ENCODE measurements at places on chromosomes 1 and 21.

DNA sequence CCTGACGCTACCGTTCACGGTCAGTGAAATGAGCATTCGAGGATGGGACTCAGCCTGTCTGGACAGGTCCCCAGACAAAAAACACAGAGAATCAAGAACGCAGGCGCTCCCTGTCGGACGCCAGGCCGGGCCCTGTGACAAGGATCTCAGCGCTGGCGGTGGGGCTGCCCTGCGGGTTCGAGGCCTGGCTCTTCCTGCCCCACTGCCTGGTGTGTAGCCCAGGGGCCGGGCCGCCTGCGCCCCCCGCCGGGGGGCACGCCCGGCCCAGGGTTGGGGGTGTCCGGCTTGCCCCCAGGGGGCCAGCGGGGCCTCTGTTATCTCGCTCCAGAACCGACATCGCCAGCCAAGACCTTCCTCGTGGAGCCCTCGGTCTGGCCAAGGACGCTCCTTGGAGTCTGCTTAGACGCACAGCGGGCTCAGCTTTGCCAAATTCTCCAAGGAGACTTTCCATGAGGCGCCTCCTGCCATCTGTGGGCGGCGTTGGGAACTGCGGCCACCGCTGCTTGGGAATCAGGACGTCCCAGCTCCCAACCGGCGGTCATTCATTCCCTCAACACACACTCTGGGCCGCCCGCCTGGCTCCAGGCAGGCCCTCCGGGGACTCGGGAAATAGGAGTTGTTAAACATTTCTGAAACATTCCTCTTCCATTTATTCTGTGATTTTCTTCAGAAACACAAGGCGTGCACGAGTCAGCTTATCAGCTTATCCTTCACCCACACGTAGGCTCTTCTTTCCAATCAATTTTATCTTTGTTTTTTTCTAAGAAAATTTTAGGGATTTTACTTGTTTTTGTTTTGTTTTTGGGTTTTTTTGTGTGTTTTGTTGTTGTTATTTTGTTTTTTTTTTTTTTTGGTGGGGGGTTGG is 11.3 kb upstream of the RIPK4 start:
- peak; percentile 57 for DNase-seq

DNA sequence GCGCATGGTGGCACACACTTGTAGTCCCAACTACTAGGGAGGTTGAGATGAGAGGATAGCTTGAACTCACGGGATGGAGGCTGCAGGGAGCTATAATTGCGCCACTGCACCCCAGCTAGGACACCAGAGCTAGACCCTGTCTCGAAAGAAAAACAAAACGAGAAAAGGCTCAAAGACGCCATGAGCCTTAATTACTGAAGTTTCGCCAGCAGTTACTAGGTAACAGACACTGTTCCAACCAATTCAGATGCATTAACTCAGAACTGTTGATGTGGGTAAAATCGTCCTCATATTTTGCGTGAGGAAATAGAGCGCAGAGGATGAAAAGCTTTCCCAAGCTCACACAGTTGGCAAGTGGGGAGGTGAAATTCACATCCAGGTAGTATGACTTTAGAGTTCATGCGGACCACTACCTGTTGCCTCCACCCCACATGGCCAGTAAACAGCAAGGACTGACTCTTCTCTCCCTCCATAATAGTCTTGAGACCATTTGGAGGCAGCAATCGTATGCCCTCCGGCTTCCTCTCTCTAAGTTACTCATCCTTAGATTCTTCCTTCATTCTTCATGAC is 40.1 kb downstream of the INAVA start:
- DNase-seq: no peak

GRCh38 chr1:167634435-167634834 is 4.4 kb downstream of the RCSD1 start:
- no peak for DNase-seq

GRCh38 chr1:24385160-24385940 is 28.2 kb downstream of the STPG1 start:
- no peak for DNase-seq

GRCh38 chr1:23533246-23534023 is 2.4 kb upstream of the E2F2 start:
- DNase-seq: peak; percentile 71

GRCh38 chr1:205228093-205228521 is 361 bp downstream of the TMCC2 start:
- peak; percentile 39 for DNase-seq

GRCh38 chr1:7680207-7680954 is 90.7 kb upstream of the VAMP3 start:
- peak; percentile 33 for DNase-seq

DNA sequence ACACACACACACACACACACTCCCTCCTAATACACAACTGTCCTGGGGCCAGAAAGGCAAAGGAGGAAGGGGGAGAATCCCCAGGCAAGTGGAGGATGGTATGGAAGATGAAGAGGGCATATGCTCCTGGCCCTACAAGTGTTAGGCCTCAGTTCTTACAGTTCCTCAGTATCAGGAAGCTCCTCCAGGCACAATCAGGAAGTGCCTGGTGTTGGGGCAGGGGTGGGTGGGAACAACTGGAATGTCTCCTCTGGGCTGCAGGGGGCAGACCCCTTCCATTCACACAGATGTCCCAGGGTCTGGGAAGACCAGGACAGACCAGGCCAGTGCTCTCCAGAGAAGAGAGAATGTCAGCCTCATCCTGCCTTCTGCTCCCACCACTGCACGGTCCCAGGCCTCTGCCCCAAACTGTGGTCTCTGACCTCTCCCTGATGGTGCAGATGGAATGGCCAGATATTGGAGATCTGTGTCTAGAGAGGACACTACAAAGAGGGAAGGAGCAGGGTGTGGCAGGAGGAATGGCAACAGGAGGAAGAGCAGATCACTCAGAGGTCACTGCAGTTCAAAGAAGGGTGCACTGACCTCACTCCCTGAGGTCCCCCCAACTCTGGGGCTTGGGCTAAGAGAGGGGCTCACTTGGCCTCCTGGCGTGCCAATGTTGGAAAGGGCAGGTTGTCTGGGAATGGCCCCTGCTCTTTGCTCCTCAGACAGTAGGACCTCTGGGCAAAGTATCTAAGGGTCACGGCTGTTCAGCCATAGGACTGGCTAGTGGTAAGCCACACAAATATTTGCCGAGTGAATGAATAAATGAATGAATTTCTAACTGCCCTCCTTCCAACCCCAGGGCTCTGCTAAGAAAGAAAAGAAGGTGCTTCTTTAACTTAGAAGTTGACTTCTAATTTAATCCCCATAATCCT is 2.5 kb upstream of the DENND2D start:
- no peak for DNase-seq

DNA sequence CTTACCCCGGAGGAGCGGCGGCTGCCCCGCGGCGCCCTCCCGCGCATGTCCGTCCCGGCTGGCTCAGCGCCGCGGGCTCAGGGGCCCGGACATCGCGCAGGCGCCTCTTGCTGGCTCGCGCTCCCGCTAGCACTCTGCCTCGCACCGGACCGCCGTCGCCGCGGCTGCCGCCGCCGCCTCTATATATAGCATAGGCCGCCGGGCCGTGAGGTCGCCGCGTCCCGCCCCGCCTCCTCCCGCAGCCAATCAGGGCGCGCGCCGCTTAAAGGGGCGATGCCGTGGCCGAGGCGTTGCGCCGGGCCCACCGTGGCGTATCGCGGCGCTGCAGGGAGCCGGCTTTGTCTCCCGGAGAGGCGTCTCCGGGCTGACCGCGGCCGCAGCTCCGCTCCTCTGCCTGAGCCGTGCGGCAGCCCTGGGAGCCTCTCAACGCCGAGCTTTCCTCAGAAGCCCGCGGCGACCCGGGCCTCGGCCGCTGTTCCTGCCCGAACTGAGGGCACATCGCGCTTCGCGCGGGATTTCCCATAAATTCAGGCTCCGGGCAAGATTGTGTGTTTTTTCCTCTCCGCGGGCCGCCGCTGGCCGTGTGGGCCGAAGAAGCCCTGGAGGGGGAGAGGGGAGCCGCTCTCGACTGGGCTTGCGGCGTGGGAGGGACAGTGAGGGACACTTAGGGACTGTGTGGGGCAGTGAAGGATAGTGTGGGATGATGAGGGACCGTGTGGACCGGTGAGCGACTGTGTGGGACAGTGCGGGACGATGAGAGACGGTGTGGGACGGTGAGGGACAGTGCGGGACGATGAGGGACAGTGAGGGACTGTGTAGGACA is at the start of gene ERRFI1:
Gene ERRFI1, minus strand, starts transcription at position 157 of the 823 bp plus-strand sequence. CDS start 10,690 bp downstream, outside the sequence.
- peak; percentile 90 for DNase-seq

GRCh38 chr1:86487131-86487810 is 18.5 kb downstream of the CLCA1 start:
- DNase-seq: no peak

- DNase-seq: no peak
Measured at GRCh38 chr1:8739377-8739776, 78.1 kb downstream of the RERE start.

DNA sequence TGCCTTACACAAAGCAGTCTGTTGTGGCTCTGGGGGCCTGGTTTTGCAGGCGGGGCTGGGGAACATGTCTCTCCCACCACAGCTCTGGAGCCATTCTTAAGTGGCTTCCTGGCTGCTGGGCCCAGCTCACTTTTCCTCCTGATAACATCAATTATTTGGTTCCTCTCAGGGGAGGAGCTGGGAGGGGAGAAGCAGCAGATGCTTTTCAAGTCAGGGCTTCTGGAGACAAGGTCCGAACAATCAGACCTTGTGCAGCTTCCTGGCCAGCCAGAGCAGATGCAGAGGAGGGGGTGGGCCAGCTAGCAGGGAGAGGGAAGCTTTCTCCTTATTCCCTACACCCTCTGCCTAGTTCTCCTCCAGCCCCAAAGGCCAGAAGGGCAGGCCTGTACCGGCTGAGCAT is 3.7 kb upstream of the PAQR6 start:
- DNase-seq: peak; percentile 72

- no peak for DNase-seq
Measured at GRCh38 chr1:195113471-195113870, 1494.8 kb downstream of the KCNT2 start.

DNA sequence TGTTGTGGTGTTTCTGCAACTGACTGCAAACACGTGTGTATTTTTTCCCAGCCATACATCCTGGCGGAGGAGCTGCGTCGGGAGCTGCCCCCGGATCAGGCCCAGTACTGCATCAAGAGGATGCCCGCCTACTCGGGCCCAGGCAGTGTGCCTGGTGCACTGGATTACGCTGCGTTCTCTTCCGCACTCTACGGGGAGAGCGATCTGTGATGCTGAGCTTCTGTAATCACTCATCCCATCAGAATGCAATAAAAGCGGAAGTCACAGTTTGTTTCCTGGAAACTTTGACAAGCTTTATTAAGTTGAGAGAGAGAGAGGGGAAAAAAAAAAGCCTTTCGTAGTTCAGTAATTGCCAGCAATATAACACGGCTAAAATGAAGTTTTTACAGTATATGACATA is 32.7 kb upstream of the MTR start:
- DNase-seq: no peak

DNA sequence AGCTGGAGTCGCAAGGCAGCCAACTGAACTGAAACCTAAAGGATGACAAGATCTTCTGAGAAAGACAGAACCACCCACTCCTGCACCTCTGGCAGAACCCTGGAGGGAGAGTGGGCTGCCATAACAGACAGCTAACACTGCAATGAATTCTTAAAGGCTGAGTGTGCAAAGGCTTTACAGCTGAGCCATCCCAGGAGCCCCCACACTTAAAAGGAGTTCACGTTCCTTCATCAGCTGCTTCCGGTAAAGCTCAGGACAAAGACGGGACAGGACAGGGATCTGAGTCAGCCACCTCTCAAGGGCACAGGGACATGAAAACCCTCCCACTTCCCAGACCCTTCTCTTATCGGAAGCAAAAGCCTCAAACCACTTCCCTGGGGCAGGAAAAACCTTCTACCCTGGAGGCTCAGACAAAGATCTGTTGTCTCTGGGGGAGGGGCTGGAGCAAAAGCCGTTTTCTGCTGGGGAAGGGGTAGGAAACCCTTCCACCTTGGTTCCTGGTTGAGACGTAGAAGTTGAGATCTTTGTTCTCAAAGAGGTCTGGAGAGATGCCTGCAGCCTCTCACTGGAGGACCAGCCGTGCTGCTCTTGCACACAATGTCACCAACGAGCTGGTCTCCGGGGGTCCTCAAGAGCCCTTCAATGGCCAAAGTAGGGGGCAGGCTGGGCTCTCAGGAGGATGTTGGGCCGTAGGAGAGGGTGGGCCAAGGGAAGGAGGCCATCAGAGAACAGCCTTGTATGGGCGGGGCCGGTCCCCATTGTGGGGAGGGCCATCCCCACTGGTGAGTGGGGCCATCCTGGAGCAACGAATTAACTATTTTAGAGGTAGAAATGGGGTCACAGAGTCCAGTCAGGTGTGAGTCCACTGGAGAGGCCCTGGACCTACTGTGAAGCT is 452.4 kb downstream of the PTPRU start:
- no peak for DNase-seq

DNA sequence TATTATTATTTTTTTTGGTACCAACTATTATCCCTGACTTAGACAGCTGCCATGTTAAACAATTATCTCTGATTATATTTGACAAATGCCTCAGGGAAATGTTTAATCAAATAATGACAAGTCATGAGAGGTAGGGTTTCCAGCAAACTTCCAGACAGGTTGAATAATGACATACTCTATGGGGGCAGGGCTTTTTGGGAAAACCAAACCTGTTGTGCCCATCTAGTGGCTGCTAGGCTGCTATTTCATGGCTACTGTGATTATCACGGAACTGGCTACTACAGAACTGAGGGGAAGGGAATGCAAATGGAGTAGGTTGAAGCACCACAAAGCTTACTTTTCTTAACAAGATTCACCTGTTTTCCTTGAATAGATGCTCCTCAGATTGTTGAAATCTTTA is 77.6 kb downstream of the DUSP10 start:
- DNase-seq: no peak

DNA sequence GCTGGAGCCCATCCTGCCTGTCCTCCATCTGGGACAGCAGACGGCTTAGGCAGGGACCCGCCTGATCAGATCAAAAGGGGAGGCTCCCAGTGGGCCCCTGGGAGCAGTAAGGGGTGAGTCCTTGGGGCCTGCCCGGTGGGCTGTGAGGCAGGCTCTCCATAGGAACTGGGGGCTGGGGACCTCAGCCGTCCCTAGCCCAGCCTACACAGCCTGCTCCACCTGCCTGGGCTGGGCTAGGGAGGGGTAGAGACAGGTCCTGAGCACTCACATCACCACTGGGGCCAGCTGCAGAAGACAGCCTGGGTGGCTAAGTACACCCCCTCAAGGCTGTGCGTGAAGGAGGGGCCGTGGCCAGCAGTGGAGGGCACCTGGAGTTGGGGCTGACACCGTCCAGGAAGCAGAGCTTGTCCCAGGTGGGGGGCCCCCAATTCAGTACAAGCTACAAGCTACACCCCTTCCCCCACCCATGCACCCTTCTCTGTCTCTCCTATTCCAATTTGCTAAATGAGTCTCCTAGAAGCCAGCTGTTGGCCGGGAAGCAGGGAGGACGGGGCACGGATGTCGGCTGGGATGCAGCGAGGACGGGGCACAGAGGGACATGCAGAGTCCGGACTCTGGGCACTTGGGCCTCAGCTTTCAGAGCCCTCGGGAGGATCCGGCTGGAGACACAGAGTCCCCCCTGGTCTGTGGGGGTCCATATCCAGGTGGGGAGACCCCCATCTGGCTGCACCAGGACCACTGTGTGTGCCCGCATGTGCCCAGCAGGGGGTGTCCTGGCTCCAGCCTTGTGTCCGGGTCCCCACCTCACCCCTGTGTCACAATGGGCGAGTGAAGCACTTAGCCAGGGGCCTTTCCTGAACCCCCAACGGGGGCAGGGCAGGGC is 1.7 kb downstream of the ISG15 start:
- DNase-seq: no peak
